ENCODE measurements at places on chromosomes 7 and 10.

DNA sequence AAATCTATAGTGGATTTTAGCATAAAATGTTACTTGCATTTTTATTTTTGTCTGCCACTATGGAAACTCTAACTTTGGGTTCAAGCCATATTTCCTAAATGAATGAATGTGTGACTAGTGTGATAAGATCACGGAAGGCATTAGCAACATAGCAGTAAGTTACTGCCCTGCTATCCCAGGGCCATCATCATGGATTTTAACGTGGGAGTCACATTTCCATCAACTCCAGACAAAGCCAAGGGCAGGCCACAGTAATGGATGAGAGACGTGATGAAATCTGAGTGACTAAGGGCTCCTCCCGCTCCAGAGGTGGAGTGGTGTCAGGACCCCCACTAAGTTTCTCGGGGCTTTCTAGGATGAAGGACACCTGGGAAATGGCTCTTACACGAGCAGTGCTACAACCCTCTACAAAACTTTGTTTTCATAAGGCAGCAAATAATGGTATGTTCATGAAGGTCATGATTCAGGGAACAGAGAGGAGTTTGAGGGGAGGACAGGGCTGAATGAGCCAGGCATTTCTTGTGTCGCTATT is 34.3 kb downstream of the C10orf120 start:
- no peak for DNase-seq

DNA sequence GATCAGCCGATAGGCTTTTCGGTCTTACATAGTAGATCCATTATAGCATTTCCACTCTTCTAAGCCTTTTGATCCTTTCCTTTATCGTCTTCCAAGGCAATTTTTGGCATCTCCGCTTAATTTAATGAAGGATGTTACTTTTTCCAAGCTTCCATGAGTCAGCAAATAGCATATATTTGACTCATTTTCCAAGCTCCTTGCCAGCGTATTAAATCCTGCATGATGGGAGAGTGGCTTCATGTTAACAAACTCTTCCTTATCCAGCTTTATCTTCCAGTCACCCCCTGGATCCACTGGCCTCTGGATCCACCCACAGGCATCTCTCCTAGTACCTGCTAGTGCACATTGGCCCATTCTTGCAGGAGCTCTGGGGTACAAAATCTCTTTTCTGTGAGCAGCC is 13.0 kb downstream of the OR9A2 start:
- no peak for DNase-seq

DNA sequence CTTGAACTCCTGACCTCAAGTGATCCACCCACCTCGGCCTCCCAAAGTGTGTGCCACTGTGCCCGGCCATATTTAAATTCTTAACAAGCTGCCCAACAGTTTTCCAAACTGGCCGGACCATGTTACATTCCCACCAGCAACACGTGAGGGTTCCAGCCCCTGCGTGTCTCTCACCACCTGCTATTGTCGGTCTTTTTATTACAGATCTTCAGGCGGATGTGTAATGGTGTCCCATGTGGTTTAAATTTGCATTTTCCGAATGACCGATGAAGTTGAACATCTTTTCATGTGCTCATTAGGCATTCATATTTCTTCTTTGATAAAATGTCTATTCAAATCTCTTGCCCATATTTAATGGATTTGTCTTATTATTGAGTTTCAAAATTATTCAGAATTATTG is 11.5 kb downstream of the ELFN1 start:
- DNase-seq, result no peak

- DNase-seq, result no peak
These were observed 26.2 kb downstream of the ADAM22 start for GRCh38 chr7:87960239-87960638.

- no peak for DNase-seq
These were observed 45.3 kb downstream of the HK1 start for GRCh38 chr10:69323622-69324021.

DNA sequence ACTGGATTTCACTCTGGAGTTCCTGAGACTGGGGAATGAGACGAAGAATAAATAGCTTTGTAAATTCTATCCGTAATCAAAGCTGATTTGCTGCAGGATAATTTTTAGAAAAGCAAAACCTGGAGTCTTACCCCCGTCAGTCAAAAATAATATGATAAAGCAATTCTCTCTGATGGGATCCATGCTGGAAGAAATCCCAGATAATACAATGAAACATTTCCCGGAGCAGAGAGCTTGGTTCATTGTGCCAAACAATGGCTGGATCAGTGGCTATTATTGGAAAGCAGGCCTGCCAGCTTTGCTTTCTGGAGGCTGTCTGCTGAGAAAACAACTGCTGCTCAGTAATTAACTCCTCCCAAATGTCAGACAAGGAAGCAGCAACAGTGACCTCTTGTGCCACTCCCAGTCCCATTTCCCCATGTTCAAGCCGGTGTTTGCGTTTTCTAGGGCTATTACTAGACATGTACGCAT is 609.4 kb upstream of the PCDH15 start:
- no peak for DNase-seq

GRCh38 chr7:55065079-55065478 is 46.3 kb downstream of the EGFR start:
- DNase-seq, result no peak

GRCh38 chr7:122306320-122307227 is 2.0 kb upstream of the FEZF1 start:
- DNase-seq, result no peak

- DNase-seq, result no peak
These were observed 63.0 kb downstream of the AOAH start for GRCh38 chr7:36661135-36661840.

DNA sequence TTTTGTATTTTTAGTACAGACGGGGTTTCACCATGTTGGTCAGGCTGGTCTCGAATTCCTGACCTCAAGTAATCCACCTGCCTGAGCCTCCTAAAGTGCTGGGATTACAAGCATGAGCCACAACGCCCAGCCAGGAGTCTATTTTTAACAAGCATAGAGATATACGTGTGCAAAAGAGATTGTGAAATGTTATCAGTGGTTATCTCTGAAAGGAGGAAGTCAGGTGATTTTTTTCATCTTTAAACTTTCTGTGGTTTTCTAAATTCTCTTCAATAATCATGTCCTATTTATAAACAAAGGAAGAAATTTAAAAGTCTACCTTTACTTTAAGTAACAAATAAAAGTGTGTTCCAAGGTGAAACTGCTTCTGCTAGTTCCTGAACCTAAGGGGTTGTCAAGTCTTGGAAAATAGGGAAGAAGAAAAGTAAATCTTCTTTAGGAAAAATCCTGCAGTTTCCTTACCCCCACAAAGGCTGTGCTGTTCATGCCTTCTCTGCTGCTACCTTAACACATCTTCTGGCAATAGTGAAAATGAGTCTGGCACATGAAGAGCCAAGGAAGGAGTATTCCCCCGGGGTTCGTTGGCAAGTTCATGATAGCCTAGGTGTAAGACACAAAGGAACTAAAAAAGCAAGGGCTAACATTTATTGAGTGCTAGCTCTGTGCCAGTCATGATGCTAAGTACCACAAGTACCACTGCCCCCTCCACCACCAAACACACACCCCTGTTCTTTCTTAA is 51.1 kb downstream of the CYP26A1 start:
- peak; percentile 39 for DNase-seq

- DNase-seq, result no peak
These were observed 226.2 kb downstream of the TCERG1L start for GRCh38 chr10:131085091-131085860.

- no peak for DNase-seq
These were observed 36.2 kb downstream of the WASL start for GRCh38 chr7:123712619-123713018.

DNA sequence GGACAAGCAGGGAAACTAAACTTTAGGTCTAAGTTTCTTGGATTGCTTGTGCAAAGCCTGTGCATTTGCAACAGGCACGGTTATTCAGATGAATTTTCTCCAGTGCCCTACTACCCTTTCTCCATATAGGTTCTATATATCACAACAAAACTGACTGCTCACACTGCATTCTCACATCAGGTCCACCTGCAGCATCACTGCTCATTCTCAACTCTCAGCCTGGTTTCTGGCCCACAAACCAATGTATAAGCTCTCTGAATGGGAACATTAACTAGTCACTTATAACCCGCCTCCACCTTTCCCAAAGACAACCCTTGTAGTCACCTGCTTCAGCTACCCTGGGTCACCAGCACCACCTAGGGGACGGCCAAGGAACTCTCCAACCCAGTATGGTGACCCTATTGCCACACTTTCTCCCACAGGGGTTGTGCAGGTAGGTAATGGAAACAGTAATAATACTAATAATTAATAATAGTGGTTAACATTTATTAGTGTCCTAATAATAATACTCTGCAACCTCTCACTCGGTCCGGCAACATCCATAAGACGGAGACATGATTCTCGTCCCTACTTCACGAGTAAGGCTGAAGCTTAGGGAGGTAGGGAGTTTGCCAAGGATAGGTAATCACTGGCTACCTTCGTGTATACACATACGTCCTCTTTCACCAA is 97.3 kb downstream of the CLEC2L start:
- peak; percentile 41 for DNase-seq

GRCh38 chr10:132058793-132059759 is 6.7 kb upstream of the JAKMIP3 start:
- no peak for DNase-seq

- no peak for DNase-seq
These were observed 32.9 kb upstream of the PLPP4 start for GRCh38 chr10:120424198-120424464.

All from central memory CD4-positive, alpha-beta T cell (primary cell).